ENCODE measurements at places on chromosomes 1 and 21.

DNA sequence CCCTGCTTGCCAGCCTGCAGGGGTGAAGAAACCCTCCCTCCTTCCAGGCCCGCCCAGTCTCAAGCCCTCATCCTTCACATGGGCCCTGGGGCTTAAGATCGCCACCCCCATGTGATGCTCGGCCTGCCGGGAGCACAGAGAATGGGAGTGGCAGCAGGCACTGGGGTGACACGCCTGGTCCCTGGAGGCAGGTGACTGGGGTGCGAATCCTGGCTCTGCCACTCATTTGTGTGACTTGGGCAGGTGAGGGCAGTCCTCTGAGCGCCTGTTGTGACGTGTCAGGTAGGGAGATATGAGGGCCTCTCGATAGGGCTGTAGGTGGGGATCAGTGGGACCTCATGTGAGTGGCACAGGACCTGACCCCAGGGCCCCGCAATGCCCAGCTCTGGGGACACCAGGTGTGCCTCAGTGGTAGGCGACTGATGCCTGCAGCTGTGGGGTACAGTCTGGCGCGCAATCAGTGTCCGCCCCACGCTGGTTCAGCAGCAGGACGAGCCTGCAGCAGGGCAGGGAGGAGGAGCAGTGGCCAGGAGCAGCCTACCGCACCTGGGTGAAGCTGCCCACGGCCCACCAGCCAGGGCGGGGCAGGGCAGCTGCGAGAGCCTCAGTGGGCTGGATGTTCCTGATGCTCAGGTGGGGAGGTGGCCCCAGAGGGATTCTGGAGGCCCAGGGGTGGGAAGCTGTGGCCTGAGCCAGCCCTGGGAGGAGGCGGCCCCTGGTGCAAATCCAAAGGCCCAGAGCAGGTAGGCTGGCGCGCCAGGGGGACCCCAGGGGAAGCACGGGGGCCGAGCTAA, 6.2 kb downstream of the SH2D5 start:
- no peak for DNase-seq

DNA sequence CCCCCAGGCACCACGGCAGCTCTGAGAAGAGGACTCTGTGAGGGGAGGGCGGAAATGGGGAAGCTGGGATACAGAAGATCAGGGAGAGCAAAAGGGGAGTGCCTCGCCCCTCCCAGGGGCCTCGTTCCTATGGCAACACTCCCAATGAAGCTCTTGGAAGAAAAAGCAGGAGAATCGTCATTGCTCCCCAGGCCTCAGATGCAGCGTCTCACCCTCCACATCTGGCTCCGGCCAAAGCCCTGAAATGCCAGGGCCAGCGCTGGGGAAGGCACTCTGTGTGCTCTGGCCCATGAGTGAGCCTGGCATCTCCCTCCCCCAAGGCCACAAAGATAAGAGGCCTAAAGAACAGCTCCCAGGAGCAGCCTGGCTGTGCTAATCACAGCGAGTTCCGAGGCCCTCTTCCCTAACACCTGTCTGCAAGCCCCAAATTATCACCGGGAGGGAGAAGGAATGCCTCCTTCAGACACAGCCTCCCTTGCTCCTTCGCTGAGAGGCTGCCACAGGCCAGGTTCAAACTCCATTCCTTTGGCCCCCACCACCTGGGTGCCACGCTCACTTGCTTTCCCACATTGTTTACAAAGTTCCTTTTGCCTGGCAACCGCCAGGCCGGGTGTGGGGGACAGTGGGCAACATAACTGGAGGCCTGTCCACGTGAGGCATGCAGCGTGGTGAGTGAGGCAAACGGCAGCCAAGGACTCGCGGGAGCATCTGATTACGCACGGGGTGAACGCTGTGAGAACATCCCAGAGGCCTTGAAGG, 27.8 kb downstream of the ECE1 start:
- peak; percentile 92 for DNase-seq

GRCh38 chr1:14495996-14496395, 102.5 kb upstream of the KAZN start:
- no peak for DNase-seq

DNA sequence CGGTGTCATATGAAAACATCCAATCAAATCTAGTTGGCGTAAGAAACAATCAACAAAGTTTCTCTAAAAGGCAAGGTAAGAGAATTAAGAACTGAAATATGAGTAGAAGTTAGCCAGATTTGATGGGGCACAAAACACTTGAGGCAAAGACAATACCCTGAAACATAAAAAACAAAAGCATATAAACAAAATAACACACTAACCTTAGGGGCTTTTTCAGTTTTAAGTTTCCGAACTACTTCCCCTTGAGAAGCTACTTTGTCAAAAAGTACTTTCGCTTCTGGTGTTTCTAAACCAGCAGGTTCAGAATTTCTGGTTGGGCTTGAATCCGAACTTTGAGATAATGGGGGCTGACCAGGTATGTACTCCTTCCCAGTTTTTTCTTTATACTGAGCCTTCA, 57.9 kb downstream of the EPRS1 start:
- no peak for DNase-seq

DNA sequence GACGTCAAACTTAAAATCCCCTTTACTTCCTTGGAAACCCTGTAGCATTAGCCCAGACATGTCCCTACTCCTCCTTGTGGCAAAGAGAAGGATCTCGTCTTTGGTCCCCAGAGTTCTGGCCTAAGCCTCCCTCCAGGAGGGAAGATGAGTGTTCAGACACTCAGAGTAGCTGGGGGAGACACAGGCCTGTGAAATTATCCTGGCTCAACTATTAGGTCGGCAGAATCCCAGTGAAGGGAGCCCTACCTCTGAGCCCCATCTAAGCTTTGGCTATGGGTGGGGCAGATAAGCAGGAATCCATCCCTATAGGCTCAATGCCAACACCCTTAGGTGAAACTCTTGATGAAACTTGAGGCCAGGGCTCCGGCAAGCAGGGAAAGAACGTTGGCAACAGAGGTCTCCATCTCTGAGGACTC, 1.7 kb upstream of the SFN start:
- DNase-seq = peak; percentile 65

DNA sequence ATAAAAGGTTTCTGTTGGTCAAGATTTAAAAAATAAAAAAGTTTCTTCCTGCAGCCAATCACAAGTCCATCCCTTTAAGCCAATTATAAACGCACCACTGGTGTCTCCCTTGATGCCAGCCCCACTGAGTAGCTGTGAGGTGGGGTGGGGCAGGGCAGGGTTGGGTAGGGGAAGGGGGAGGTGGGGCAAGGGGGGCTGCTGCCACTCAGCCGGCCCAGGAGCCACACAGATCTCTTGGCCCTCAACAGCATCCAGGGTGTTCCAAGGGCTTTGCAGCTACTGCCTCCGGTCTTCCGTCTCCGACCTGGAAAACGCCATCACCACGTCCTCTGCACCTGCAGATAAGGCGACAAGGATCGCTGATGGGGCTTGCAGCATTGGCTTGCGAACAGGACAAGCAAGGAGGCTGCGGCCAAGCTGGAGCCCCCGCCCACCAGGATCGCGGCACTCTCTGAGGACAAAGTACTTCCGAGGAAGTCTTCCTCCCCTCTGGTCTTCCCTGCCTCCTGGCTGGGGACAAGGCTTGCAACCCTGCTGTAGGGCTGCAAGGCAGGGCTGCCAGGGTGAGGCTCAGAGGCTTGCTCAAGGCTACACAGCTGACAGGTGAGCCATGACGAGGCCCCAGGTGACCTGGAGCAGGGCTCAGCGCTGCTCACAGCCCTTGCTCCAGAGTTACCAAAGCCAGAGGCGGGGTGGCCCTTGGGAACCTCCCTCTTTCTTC, 26.8 kb upstream of the CLSTN1 start:
- DNase-seq = no peak
